Stomach (tissue), 19 donors: ENCODE measurements at places on chromosomes 11 and 22. TPM values are rescaled to one million over a fixed set of nuclear protein-coding genes. Genes with fewer than 3 reads are reported as not detected.

MS4A1 gene
- total RNA-seq, result 3.9 TPM

DEFB131B gene
- total RNA-seq, result not detected

OR56A1 gene
- total RNA-seq, result not detected

GPR152 gene
- total RNA-seq, result not detected

C11orf16 gene
- not detected for total RNA-seq

LINC01488 gene
- total RNA-seq, result not detected

ELMOD1 gene
- total RNA-seq, result not detected

NXPE2 gene
- not detected for total RNA-seq

MYRF gene
- total RNA-seq, result 6.4 TPM

SFI1 gene
- total RNA-seq, result 31.8 TPM

FADS1 gene
- 56.5 TPM for total RNA-seq

SLC43A3 gene
- total RNA-seq, result 10.5 TPM

SLC22A12 gene
- total RNA-seq, result not detected

GRCh38 chr11:77441426-77441825, 32.5 kb downstream of the PAK1 start:
- no peak for DNase-seq

DNA sequence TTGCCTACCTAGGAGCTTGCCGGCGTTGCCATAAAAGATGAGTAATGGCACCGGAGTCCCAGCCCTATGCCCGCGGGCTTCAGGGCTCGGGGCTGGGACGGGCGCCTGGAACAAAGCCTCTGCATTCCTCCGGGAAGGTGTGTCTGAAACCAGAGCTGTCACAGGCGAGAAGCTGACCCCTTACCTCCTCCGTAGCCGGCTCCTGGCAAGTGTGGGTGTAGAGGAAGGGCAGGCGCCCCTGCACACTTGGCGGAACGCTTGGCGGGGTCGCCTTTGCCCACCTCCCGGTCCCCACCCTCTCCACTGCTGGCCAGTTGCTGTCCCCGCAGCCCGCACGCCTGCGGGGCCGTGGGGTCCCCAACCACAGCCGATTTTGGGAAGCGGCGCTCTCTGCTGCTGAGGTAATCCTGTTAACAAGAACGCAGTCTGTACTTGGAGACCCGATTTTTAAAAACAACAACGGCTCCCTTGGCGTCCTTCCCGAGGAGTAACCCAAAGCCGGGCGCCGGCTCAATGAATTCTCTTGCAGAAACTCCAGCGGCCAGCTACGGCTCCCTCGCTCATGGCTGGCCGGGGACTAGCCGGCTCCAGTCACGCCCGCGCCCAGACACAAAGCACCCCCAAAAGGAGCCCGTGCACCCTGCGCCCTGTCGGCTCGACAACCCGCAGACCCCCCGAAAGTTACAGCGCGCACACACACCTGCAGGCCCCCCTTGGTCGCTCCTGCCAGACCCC, 89.2 kb downstream of the PLEKHA7 start:
- peak; percentile 89 for DNase-seq

DNA sequence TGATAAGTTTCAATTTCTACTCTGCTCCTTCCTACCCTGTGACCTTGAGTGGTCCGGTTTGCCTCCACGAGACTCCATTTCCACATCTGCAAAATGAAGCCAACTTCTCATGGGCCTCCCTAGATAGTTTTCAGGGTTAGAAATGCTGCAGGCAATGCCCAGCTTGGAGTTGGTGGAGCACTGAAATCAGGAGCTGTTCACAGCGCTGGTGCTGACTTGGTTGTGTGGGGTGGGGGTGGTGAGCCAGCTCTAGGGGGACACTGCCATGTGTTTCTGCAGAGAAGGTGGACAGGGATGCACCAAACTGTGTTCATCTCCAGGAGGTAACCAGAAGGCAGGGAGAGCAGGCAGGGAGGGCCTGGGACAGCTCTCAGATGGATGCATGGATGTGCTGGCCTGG, 37.0 kb downstream of the SGSM1 start:
- no peak for DNase-seq

- no peak for DNase-seq
Measured at GRCh38 chr11:110452720-110453119, 23.0 kb downstream of the FDX1 start.

DNA sequence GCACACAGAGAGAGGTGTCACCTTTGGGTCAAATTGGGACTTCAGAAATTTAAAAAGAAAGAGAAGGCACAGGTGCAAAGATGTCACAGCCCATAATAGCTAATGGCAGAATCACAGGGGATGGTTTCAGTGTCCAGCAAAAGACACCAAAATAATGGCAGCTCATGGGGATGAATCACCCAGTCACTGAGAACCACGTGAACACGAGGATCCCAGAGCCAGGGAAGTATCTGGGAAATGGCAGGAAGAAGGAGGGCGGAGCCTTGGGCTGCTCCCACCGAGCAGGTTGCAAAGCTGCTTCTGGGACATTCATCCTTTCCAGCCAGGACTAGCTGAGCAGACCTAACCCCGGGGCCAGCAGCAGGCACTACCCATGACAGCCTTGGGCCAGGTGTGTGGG, 45.6 kb downstream of the TRMU start:
- no peak for DNase-seq

DNA sequence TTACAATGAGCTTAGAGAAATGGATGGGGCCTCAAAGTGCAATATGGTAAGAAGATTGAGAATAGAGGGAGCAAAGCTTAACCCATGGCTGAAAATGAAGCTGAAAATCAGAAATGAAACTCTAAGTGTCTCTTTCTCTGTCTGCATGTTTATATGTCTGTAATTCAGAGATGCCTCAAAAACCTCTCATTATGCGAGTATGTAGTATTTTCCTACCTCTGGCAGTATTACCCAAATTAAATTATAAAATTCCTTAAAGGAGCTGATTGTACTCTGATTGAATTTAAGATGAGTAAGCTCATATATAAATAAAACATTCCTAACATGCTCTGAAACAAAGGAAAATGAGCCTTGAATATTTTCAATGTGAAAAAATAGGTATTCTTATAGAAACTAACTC, 39.8 kb upstream of the PRSS23 start:
- DNase-seq, result no peak

DNA sequence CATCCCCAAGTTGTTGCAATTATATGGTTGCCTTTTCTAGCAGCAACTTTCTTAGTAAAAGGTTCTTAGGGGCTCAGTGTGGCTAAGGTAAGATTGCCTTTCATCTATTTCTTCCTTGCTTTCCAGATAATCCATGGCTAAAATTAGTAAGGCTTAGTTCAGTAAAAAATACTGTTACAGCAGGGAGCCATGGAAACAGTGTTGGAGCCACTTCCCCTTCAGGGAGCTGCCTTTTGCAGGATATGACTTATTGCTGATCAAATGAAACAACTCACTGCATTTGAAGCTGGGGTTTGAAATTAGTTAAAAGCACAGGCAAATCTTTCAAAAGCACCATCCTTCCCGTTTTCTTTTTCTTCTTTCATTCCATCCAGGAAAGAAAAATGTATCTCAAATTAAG, 184.3 kb downstream of the C11orf87 start:
- no peak for DNase-seq

GRCh38 chr22:20787746-20788626, 14.1 kb downstream of the SERPIND1 start:
- DNase-seq, result no peak

GRCh38 chr11:6992457-6993417, 27.4 kb downstream of the ZNF214 start:
- no peak for DNase-seq
